ENCODE measurements at places on chromosomes 16 and 17.

- DNase-seq: no peak
Observed at GRCh38 chr17:83057793-83058265, 21.6 kb upstream of the METRNL start.

- DNase-seq: no peak
Observed at GRCh38 chr17:74156878-74157277, 46.6 kb upstream of the RPL38 start.

DNA sequence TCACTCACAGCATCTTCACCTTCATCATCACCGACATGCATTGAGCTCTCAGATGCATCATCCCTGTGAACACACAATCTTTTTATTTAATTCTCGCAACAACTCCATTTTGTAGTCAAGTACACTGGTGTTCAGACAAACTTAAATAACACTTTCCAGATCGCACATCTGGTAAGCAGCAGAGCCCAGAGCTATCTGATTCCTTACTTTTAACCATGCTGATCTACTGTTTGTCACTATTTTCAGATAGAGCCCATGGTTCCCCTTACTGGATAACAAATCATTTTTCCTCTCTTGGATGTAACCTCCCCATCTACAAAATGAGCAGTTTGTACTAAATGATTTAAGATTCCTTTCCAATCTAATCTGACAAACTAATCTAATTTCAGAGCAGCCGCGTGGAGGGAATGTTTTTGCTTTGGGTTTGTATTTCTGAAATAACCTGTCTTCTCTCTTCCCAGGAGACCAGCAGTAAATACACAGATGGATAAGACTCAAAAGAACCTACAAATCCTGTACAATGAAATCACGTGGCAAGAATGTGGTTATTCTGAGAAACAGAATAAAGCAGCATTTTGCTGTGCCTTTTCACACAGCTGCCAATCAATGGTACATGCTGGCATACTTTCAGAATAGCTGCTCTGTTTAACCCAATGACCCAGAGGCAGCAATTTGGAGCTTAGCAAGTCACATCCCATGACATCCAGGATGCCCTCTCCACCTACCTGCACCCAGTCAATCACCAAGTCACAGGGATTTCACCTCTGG, 72.9 kb upstream of the CCL2 start:
- no peak for DNase-seq

GRCh38 chr17:82838386-82839063, 1.3 kb downstream of the ZNF750 start:
- DNase-seq: no peak

DNA sequence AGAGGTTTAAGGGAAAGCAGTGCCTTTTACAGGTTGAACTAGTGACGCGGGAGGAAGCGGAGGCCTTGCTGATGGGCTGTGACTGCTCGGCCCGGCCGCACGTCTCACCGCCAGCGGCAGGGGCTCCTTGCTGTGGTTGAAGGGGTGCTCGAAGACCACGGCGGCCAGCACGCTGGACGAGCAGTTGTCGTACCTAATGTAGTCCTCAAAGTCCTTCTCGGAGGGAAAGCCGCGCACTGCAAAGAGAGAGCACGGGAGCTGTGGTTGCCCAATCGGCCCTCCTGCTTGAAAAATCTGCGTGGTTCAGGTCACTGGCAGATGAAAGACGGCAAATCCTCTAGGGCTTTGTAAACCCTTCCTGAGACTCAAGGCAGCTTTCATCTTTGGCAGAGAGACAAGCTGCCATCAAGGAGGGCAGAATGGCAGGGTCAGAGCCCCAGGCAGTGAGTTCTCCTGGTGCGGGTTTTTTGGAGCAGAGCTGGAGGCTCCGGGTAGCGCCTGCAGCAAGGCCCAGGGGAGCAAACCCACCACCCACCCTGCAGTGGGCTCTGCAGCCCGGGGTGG, 16.1 kb downstream of the ABCA3 start:
- DNase-seq: no peak

DNA sequence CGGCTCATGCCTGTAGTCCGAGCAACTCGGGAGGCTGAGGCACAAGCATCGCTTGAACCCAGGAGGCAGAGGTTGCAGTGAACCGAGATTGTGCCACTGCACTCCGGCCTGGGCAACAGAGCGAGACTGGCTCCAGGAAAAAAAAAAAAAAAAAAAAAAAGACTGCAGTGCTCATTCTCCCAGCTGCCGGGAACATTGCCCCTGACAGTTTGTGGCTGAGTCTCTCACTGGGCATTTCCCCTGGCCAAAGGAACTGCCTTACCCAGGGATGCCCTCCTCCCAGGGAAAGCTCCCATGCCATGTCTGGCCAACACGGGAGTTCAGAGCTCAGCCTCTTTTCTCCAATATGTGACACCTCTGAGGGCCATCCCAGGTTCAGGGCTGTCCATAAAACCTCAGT, 21.3 kb upstream of the USP10 start:
- no peak for DNase-seq

- DNase-seq: no peak
Observed at GRCh38 chr16:20310421-20311395, 16.6 kb downstream of the GP2 start.

GRCh38 chr17:64736804-64737492, 74.8 kb upstream of the SMURF2 start:
- DNase-seq: peak; percentile 5

All from stimulated activated CD4-positive, alpha-beta T cell treated with anti-CD3 and anti-CD28 coated beads, TNF-alpha, amount 100 ng/mL, for 1 hour (primary cell).